ENCODE measurements at places on chromosomes 7 and 10.

- no peak for DNase-seq
Observed at GRCh38 chr7:130140551-130141160, 64.5 kb downstream of the TMEM209 start.

DNA sequence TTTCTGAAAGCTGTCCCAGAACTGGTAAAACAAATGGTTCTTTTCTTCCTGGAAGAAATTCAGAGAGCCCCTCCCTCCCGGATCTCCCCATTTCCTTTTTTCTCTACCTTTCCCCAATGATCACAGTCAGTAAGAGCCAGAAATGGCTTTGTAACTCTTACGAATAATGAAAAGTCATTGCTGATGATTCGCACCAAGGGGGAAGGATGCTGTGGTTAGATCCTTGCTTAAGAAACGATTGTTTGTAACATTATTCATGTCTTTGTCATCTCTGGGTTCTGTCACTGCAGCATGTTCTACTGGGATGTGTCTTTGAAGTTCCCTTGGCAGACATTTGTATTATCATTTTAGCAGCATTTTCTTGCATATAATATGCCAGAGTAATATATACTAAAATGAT is 138.9 kb downstream of the CACNB2 start:
- no peak for DNase-seq

DNA sequence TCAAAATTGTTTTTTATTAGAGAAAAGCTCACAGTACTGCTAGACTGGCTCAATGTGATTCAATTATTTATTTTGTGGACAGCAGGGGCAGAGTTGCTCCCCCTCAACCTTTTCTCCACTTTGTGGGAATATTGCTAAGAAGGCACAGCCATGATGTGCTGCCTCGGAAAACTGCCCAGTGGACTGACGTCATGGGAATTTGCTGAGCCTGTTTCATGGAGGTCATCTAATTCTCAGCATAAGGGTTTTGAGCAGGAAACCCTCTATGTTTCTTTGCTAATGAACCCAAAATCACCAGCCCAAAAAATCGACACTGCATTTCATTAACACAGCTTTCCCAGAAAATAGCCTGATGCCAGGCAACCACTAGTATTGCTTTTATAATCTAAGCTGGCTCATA is 228.8 kb upstream of the FAM3C start:
- no peak for DNase-seq

DNA sequence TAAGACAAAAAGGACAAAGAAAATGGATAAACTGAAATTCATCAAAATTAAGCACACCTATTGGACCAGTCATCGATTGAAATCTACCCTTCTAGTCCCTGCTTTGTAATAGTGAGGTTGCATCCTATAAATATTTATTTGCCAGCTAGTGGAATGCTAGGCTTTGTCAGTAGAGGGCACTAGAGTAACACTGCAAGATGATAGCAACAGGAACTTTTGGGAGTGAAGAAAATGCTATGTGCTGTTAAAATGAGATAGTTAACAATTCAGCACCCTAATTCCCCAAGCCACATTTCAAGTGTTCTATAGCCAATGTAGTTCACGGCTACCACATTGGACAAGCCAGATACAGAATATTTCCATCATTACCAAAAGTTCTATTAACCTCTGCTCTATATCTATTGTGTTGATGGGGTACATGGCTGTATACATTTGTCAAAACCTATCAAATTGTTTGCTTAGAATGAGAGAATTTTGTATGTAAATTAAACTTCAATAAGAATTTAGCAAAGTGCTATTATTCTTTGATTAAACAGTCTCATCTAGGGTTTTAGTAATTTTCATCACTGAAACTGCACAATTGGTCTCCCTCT is 69.8 kb downstream of the LSMEM1 start:
- no peak for DNase-seq

- DNase-seq, result no peak
Observed at GRCh38 chr10:77939561-77940001, 13.0 kb upstream of the DLG5 start.

DNA sequence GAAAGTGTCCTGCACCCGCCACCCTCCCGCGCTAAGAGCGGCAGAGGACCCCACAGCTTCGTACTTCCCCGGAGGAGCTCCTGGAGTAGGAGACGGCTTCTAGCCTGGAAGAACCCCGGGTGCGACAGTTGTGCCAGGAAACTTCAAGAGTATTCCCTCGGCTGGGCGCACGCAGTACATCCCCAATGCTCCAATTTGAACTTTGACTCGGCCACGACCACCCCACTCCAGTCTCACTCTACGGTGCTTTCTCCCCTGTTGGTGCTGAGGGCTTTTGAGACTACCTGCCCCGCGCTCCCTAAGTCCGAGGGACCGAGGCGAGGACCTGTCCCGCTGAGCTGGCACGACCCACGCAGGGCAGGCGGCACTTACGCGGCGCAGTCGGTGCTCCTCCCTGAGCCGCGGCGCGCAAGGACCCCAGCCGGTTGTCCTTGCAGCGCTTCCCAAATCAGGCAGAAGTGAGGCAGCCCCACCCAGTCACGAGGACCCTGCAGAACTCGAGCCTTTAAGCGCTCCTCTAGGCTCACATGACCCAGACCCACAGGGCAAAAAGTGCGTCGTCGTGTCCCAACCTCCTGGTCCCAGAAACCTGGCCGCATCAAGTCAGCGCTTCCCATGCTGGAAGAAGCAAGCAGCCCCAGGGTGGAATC is at the start of gene CPVL:
Gene CPVL, minus strand, starts transcription at position 481 of the 650 bp plus-strand sequence. CDS start 25,476 bp downstream, outside the sequence.
- no peak for DNase-seq

DNA sequence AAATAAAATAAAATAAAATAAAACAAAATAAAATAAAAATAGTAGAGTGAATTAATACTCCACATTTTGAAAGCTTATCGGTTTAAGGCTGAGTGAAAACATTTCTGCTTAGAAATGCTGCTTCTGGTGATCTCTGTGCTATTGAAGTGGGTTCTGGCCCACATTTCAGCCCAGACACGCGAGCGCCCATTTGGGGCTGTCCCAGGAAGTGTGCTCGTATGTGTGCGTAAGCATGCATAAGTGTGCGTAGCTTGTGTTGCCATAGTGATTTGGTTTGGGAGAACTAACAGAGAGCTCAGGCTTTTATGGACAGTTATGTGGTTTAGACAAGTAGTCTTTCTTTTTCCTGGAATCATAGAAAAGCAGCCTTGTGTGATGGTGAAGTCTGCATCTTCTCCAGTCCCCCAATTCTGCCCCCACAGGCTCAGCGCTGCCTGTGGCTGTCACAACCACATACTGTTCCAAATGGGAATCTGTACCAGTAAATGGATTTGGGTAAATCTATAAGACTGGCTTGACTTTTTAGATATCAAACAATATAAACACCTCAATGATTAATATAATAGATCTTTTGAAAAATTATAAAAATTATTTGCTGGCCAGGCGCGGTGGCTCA is 29.8 kb upstream of the PURB start:
- peak; percentile 69 for DNase-seq

- DNase-seq, result no peak
Observed at GRCh38 chr7:116652793-116653192, 19.2 kb upstream of the MET start.

- DNase-seq, result no peak
Observed at GRCh38 chr10:100114976-100115770, 33.5 kb upstream of the CPN1 start.

DNA sequence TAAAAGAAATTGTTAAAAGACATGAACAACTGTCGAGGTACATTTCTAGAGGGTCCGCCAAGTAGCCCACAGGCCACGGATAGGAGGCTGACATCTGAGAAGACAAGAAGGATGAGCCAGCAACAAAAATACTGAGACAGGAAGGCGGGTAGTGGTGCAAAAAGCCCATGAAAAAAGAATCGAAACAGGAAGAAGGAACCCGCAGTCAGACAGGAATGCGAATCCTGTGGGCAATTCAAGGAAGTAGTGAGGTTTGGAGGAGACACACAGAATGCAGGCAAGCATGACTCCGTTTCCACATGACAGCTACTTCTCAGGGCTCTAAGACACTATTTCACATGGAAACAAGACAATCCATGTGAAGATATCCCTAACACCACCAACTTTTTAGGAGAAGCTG is 125.2 kb downstream of the DOCK4 start:
- DNase-seq, result no peak
